HT-29 (cell line): ENCODE measurements at places on chromosomes 6 and 20.

- DNase-seq = peak; percentile 36
Measured at GRCh38 chr6:43927532-43928210, 157.7 kb downstream of the VEGFA start.

DNA sequence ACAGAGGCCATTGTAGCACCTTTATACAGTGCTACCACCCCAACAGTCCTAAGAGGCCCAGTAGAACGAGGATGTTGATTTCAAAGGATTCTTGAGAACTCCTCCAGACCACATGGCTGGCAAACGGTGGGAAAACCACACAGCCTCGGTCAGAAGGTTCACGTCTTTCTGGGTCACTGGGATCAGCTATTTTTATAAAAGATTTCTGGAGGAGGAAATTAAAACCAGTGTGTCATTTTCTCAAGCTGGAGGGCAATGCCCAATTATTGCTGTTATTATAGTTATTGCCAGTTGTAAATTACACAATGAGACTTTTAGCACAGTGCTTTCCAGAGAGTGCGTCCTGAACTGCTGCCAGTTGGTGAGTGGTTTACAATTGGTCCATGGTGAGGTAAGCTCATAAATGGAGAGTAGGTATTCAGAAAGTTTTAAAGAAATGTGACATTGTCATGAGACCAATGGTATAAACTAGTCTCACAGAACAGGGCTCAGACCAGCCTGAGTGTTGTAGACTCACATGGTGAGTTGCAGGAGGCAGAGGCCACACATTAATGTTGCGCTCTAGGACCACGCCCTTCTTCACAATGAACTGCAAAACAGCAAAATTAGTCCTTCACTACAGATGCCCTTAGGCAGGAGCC is 8.4 kb upstream of the PPP1R14C start:
- DNase-seq = no peak

- DNase-seq = peak; percentile 96
Measured at GRCh38 chr6:1641343-1641885, 31.7 kb downstream of the FOXC1 start.

DNA sequence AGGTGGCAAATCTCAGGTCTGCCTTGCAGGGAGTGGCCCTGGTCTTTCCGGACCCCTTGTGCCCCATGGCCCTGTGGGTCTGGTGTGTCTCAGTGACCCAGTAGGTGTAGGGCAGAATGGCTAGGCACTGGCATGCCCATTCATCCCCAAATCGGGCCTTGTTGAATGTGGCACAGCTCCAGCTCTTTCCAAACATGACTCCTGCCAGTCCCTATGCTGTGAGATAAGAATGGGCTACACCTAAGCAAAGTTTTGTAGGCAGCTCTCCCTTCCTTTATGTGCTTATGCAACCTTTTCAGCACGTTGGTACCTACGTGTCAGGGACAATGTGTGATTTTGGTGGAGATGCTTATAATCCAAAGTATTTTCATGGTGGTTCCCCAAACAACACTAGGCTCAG is 33.9 kb downstream of the FOXO3 start:
- DNase-seq = no peak

GRCh38 chr6:149328083-149328482 is 10.6 kb downstream of the TAB2 start:
- DNase-seq = no peak

GRCh38 chr6:13877051-13877450 is 47.7 kb upstream of the RNF182 start:
- no peak for DNase-seq

DNA sequence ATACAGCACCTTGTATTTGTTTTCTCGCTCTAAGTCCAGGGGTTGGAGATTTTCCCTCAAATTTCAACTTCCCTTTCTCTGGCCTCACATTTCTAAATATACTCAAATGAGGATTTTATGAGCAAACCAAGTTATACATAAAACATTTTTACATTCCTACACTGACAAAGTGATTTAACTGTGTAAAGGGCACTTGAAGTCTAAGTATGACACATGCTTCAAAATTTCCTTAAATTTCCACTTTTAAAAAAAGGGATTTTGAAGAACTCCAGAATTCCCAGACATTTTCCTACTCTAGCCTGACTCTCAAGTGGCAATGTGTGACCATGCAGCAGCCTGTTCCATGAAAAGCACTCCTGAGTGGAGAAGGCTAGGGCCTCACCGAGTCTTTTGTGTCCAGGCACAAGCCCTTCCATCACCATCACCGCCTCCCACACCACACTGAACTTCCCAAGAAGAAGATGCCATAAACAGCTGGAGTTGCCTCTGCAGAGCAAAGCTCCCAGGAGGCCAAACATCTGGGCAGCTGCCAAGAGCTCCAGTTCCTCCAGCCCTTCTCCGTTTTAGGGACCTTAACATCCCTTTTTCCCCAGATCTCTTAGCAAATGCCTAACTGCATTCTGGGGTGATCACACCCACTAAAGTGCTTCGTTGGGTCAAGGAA is 68.9 kb downstream of the NCR2 start:
- no peak for DNase-seq

- DNase-seq = no peak
Measured at GRCh38 chr6:73537677-73538076, 16.8 kb upstream of the EEF1A1 start.
